Stimulated activated CD8-positive, alpha-beta memory T cell treated with anti-CD3 and anti-CD28 coated beads, Interleukin-12 subunit alpha, Interleukin-12 subunit beta, amount 100 ng/mL, for 4 hours (primary cell): ENCODE measurements at places on chromosomes 4 and X.

DNA sequence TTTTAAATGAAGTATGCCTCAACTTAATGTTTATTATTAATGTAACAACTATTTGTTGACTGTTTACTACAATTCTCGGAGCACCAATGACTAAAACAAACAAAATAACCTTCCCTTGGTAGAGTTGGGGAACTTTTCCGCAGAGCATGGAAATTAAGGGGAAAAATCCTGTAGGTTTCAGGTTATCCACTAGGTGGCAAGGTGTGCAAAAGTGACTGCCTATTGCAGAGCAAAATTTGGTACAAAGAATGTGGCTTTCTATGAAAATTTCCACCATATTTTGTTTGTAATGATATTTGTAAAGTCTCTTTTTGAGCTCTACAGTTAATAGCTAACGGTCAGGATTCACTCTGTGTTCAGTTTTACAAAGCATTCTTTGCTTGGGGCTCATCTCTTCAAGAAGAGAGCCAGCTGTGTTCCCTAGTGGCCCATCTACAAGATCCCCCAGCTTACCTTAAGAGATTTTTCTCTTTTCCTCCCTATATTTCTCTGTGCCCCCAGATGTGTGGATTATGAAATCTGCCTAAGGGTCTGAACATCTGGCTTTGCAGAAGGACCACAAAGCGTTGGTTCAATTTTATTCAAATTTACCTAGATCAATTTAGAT lies 61.1 kb downstream of the FBXO8 start:
- no peak for DNase-seq

GRCh38 chr4:69057620-69058409 lies 38.5 kb upstream of the UGT2B7 start:
- no peak for DNase-seq

GRCh38 chr4:98110929-98111328 lies 32.3 kb downstream of the STPG2 start:
- no peak for DNase-seq

- DNase-seq, result no peak
These were observed 1.8 kb downstream of the PRSS12 start for GRCh38 chr4:118350961-118351360.

DNA sequence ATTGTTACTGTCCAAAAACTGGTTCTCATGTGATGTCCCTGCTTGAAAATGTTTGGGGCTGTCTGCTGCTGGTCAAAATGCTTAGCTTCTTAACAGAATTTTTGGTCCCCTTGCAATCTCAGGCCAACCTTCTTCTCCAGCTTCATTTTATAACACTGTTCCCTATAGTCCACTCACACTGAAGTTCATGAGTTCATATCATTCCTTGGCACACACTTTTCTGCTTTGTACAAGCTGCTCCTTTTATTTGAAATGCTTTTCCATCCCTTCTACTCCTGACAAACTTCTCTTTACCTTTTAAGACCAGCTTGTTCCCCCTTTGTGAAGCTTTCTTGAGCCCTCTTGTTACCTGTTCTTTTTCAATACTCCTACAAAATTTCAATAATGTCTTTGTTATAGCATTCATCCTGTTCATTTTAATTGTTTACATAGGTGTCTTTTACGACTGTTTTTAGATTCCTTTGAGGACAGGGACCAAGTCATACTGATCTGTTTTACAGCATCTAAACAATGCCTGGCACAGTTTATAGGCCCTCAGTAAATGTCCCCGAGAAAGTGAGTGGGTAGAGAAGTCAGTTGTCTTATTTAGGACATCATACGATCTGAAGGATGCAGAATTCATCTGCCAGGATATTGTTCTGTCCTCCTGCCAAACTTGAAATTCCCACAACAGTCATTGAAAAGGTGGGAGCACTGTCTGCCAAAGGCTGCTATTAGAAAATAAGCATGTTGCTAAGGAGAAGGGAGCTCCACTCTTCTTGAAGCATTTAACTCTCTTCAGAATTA lies 134.4 kb upstream of the BMPR1B start:
- no peak for DNase-seq

DNA sequence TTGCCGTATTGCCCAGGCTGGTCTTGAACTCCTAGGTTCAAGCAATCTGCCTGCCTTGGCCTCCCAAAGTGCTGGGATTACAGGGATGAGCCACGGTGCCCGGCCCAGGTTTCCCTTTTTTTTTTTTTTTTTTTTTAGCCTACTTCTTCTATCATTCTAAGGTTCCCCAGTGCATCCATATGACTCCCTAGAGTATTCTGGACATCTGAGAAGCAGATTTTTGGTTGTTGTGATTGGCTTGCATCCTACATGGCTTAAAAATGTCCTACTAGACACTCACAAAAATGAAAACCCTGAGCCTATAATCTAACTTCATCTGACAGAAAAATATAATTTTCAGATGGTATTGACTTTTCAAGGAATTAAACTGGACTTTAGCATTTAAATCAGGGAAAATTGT lies 41.7 kb downstream of the SMIM14 start:
- DNase-seq, result no peak

DNA sequence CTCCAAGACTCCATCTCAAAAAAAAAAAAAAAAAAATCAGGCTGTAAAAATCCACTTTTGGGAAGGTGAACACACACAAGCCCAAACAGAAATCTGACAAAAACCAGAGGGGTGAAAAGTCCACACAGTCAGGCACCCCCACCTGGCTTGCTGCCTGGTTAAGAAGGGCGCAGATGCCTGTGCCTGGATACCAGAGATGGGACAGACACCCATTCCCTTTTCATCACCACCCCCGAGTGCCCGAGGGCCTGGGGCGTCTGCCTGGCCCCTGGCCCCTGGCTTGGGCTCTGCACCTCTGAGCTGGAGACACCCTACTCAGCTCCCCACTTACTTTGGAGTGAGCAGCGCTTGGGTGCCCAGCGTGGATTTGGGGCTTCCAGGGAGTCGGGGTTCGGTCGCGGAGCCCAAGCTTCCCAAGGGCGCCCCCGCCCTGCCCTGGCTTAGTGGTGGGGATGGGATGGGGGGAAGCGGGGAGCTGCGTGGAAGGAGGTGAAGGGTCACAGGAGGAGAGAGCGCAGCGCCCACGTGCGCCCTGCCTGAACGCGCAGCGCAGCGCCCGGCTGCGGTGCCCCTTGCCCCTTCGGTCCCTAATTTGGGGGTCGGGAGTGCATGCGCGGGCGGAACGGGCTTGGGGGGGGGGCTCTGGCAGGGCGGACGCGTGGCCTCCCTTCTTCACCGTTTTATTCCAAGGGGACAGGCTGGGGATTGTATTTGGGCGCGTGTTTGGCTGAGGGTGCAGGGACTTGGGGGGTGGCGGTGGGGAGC lies 11.3 kb downstream of the SHOX start:
- no peak for DNase-seq

DNA sequence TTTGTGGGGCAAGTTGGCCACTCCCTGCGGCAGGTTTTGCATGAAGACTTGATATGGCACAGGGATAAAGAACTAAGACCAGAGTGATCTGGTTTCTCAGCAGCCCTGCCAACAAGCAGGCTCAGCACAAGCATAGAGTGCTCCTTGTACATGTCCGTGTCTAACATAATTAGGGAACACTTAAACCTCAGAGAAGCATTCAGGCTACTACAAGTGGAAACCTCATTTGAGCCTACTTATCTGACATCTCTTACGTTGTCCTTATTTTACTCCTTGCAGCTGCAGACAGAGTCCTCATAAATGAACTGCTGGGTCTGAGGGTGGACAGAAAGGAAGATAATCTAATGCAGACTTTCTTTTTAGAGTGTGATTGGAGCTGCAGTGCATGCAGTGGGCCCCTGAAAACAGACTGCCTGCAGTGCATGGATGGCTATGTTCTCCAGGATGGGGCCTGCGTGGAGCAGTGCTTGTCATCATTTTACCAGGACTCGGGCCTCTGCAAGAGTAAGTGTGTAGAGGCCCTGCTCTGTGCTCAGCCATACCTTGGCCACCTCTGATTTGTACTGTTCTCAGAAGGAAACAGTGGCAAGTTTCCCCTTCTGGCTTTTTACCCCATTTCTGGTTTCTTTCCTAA lies 179.1 kb upstream of the ANXA3 start:
- DNase-seq, result no peak

GRCh38 chrX:74452199-74452481 lies 30.8 kb downstream of the SLC16A2 start:
- no peak for DNase-seq

GRCh38 chr4:8164194-8164565 lies 5.6 kb upstream of the ABLIM2 start:
- DNase-seq, result no peak

- no peak for DNase-seq
These were observed 29.6 kb downstream of the REST start for GRCh38 chr4:56937262-56937661.

GRCh38 chr4:46820154-46820553 lies 88.9 kb downstream of the COX7B2 start:
- DNase-seq, result no peak

DNA sequence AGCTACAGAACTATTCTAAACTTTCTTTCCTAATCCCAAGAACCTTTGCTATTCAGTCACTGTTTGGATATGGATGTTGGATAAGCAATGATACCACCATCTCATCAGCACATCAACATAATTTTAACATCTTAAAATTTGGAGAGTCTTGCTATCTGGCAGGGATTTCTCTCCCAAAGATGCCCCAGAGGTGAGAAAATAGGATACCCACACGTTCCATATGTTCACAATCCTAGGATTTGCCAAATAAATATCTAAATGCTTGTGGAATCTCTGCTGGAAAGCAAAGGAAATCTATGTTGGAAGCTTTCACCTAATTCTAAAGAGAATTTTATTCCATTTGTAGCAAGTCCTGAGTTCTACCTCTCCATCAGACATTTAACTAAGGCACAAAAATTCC lies 24.4 kb downstream of the SOWAHB start:
- no peak for DNase-seq

GRCh38 chr4:151484396-151485102 lies 75.6 kb downstream of the FHIP1A start:
- DNase-seq, result no peak

DNA sequence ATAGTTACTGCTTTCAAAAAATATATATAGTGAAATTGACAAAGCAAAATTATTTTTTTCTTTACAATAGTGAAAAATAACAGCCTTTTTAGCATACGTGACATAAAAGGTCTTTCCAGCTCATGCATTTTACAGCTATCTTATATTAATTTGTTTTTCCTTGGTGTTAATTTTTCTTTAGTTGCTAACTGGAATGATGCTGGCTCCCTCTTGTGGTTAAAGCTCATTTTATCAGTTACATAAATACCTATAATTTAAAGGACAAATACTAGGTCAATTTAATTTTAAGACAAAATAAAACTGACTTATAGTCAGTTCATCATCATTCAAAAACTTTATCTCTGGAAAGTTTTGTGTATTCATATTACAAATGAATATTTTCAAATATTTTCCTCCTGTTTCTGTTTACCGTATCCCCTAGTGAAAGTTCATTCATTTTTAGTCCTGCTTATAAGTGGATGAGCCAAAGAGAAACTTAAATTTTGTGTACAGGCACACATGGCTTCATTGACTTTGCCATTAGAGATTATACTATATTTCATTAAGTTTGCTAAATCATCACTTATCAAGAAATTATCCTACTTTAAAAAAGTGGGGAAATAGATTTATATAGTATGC lies 9.9 kb upstream of the ANAPC4 start:
- DNase-seq, result no peak
